ENCODE measurements at places on chromosomes 4 and X.

DNA sequence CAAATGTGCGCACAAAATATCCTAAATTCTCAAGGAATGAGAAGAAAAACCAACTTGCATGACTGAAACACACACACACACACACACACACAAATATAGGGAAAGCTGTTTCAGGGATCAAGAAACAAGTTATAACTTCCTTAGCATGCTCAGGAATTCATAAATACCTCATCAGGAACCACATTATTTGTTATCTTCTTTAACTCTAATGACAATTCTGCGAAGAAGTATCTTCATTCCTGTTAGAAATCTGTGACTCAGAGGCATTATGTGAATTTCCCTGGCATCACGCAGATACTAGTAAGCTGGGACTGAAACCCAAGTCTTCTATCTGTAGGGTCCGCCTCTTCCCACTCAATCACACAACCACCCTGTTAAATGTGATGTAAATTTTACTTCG, 30.3 kb downstream of the TMPRSS11A start:
- no peak for DNase-seq

DNA sequence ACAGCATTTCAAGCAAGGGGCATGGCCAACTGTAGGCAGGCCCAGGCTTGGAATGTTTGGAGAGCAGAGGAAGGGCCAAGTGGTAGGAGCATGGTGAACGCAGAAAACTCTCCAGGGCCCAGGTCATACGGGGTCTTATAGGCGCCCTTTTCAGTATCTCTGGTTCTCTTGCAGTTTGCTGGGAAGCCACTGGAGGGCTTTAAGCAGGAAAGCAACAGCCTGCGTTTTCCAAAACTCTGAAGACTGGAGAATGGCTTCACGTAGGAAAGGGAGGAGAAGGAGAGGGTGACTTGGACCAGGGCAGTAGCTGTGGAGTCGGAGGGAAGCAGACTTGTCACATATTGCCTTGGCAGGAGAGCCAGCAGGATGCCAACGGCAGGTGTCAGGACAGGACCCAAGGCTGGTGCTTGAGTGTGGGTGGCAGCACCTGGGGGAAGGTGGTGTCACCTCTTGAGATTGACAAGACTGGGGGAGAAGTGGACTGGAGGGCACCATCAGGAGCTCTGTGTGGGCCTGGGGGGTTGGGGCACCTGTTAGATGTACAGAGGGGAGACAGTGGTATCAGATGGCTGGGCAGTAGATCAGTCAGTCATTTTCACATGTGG, 21.9 kb downstream of the TKTL1 start:
- DNase-seq, result no peak

- DNase-seq, result no peak
Measured at GRCh38 chr4:79588679-79589078, 180.7 kb upstream of the GK2 start.

GRCh38 chrX:21056622-21057021, 317.6 kb upstream of the CNKSR2 start:
- DNase-seq, result no peak

DNA sequence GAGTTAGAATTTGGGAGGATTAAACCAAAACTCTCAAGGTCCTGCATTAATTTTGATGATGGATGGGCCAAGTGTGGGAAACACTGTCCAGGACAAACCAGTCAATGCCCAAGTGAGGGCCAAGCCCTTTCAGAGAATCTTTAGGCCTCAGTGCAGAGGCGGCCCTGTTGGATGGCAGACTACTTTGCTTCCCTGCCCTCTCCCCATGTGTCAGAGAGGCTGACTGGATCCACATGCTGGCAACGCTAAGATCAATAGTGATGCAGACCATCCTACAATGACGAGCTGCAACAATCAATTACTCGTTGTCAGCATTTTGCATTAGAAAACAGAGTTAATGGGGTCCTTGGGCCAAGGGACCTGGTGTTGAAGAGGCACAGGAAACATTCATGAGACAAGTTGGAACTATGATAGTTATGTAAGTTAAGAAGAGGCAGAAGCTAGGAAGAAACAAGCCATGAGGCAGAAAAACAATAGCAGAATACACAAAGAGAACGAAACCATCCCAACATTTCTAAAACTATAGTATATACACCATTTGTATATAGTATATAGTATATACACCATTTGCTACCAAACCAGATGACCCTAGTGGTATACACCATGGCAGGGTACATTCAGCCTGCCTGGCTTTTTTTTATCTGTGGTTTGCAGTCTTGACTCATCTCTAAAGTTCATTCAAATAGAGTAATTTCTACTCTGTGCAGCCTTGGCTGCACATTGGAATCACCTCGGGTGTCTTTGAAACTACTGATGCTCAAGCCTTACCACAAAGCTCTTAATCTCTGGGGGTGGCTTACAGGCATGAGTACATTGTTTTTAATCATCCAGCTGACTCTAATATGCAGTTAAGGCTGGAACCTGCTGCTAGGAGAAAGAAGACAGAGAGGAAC, 147.7 kb upstream of the GYPA start:
- no peak for DNase-seq

DNA sequence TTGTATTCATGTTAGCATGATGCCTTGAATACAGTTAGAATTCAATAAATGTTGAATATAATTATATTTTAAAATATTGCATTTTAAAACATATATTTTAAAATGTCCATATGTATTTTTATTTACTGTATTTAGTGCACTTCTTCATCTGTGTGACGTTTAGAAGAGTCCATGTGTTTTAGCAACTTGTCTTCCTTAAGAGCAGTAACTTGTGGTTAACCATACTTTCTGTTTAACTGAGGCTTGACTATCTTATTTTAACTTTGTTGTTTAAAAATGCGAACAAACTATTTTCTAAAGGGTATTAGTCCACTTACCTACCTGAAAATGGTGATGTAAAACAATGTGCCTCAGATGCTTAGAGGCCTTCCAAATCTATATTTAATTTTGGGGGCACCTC, 858 bp downstream of the DMP1 start:
- DNase-seq, result no peak

DNA sequence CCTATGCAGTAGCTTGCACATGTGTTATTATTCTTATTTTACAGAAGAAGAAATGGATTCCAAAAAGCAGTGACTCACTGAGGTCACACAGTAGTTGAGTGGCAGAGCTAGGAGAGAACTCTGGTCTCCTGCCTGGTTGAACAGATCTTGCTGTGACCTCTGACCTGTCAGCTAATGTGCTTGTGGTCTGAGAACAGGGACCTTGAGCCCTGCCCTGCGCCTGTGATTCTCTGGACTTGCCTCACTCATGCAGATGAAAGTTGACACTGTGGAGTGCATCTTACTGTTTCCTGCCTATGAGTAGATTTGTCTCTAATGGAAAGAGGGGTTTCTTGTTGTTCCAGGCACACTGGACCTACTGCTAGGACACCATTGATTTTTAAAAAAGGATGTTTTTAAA, 32.3 kb downstream of the ETNPPL start:
- DNase-seq, result no peak

DNA sequence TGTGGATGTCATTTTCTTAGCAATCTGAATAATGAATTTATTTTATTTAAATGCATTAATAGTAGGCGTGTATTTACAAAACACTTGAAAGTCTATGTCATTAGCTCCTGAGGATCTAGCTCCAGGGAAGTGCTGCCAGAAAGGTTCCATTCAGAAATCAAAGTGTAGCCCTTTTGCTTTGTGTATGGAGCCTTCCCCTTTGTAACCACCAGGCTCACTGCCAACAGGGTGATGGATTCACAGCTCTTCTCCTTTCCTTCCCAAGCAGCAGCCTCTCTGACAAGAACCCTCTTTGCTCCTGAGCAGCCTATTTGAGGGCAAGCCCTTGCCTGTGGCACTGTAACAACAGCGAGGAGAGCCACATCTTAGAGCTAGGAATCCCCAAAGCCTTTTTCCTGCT, 286.0 kb upstream of the RASGEF1B start:
- no peak for DNase-seq

- no peak for DNase-seq
Measured at GRCh38 chrX:37677765-37678164, 7.8 kb upstream of the XK start.

DNA sequence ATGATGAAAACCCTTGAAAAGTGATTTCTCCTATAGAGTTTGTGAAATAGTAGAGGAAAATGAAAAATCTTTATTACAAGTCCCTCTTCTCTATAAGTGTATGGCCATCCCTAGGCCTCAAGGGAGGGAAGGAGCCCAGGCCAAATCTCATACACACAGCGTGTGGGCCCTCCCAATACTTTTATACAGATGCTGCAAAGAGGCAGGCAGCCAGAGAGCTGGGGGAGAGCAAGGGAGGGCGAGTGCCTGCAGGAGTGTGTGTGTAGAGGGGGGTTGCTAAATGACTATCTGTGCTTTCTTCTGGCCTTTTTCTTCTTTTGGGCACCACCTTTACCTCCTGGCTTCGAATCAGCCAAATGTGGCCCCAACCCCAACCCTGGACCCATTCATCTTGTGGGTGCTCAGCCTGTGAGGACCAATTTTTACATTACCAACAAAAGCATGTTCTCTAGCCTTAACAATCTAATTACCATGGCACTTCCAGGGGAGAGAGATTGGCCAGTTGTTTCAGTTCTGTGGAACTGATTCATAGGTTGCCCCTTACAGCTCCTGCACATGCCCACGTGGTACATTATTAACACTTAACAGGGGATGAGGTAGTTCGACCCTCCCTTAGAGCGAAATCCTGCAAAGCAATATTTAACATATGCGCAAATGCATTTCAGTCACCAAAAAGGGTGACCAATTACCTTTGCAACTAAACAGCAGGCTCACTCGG, 2.0 kb downstream of the GPC3 start:
- no peak for DNase-seq

- no peak for DNase-seq
Measured at GRCh38 chr4:121094297-121094966, 22.1 kb upstream of the NDNF start.

DNA sequence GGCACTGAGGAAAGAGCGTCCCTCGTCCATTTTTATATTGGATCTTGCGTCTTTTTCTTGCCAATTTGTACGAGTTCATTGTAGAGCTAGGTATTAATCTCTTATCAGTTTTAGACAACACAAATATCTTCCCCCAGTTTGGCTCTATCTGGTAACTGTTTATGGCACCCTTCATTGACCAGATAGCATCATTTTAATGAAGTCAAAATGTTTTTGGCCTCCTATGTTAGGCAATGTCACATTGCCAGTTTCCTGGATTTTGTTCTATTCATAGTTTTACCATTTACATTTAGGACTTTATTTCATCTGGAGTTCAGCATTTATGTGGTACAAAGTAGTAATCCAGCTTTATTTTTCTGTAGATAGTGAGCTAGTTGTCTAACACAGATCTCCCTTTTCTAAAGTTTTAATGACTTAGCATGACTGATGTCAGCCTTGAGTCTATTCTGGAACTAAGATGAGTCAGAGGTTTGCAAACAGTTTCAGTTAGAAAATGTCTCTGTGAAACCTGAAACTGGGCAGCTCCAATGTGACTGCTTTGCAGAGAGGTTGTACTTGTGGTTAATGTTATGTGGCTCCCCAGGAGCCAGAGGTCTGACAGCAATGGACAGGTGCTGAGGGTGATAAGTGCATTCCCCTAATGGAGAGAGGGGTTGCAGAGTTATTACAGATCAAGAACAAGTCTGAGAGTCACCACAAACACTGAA, 5.3 kb upstream of the STBD1 start:
- DNase-seq, result no peak

DNA sequence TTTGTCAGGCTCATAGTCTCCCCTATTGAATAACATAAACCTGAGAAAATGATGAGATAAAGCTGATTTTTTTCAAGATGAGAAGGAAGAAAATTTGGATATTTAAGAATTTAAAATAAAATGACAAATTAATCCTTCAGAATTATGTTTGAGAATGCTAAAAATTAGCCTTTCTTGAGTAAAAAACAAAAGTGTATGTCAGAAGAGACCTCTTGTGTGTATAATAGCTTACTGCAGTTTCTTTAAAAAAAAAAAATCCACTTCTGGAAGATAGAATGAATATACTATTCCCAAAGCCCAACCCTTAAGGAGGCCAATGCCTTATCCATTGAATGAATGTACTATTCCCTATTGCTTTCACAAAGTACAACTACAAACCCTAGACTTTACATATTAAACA, 281.8 kb downstream of the RAPGEF2 start:
- no peak for DNase-seq

- peak; percentile 47 for DNase-seq
Measured at GRCh38 chr4:26197018-26197779, 123.6 kb upstream of the RBPJ start.

- DNase-seq, result no peak
Measured at GRCh38 chr4:148255344-148255720, 186.9 kb downstream of the NR3C2 start.

DNA sequence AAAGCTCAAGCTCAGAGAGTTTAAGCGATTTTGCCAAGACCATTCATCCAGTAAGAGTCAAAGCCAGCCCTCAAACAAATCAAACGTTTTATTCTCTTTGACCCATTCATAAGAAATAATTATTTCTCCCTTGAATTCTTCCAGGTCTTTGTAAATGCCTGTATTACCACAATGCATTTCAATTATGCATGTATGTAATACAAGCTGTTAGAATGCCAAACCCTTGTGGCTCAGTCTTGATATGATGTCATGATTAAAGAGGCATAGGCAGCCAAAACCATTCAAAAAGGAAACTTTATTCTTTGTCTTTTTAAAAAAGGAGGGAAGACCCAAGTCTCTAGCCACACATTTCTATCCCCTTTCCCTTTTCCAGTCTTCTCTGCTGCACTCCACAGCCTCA, 56.5 kb upstream of the PGM2 start:
- DNase-seq, result no peak

- DNase-seq, result no peak
Measured at GRCh38 chrX:150753968-150754367, 60.8 kb downstream of the MTMR1 start.

DNA sequence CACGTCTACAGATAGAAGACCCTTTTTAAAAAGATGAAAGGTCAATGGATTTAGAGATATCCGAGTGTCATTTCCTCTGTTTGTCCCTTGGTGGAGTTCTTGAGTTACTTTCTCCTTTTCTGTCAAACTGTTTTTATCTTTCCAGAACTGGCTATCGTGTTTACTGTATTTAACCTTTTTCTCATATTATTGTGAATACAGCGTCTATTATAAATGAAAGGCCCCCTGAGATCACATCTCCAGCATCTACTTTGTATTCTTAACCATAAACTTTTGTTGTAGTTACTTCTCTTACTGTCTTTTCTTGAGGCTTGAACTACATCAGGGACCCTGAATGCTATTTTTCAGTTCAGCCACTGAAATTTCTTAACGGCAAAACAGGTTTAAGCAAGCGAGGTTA, 4.0 kb upstream of the PCDH7 start:
- DNase-seq, result no peak

DNA sequence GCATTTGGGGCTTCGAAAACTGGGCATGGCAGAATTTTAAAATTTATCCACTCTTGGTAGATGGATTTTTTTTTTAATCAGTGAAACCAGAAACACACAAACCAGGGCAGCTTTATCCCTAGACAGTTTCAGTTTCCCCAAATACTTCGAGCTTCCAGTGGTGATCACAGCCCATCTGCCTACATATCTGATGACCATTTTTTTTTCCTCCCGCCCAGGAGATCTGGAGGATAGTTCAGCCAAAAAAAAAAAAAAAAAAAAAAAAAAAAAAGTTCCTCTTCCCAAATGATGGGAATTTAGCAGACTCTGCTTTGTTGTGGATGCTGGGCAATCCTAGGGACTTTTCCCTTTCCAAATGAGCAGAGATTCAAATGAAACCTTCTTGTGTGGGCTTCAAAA, 1.0 kb upstream of the TBC1D9 start:
- no peak for DNase-seq

All from stimulated activated CD4-positive, alpha-beta T cell treated with anti-CD3 and anti-CD28 coated beads, Interleukin-15, amount 100 ng/mL, for 1 hour (primary cell).